ELR (cell line): ENCODE measurements at places on chromosomes 16 and 17.
A peak's percentile ranks its signal among the peaks of the same experiment; 100 is the strongest.

GRCh38 chr16:57574646-57575467, 32.4 kb downstream of the ADGRG5 start:
- DNase-seq = no peak

DNA sequence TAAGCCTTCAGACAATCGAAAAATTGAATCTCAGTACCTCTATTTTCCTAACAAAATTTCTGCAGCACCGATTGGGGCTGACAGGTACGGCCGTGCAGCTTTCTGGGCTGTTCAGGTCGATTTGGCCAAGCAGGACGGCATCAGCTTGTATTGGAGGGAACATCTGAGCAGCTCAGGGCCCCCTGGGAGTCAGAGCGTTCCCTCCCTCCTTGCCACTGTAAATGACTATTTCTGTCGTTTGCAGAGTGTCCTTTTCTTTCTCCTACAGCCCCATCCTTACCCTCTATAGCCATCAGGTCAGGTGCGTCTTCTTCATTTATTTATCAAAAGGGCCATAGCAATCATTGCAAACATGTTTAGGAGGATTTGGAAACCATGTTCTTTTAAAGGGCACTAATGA, 731.1 kb downstream of the WWOX start:
- DNase-seq = no peak

- peak; percentile 95 for DNase-seq
Observed at GRCh38 chr16:70428178-70428998, 10.5 kb downstream of the ST3GAL2 start.

- DNase-seq = no peak
Observed at GRCh38 chr17:45979137-45979536, 19.9 kb upstream of the STH start.

DNA sequence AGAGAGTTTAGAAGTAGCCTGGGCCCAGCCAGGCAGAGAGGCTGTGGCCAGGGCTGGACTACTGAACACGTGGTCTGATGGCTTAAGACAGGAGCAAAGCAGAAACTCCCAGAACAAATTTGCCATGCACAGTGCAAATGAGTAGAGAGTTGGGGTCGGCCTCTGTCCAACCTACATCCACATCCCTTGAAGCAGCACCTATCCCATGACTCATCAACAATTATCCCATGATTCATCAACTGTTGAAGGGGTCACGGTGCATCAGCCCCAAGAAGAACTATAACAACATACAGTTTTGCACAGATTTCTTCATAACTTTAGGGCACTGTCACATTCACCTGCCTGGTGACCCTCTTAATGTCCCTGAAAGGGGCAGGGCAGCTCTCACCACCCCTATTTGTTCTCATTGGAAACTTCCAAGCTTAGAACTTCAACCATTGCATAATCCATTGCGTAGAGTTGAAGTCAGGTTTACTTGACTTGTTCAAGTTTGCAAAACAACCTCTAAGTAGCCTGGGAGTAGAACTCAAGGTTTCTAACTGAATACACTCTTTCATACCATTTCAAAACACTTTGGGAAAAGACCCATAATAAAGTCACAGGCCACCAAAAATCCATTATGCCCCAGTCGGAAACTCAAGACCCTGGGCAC, 235.2 kb upstream of the CDH5 start:
- peak; percentile 75 for DNase-seq

DNA sequence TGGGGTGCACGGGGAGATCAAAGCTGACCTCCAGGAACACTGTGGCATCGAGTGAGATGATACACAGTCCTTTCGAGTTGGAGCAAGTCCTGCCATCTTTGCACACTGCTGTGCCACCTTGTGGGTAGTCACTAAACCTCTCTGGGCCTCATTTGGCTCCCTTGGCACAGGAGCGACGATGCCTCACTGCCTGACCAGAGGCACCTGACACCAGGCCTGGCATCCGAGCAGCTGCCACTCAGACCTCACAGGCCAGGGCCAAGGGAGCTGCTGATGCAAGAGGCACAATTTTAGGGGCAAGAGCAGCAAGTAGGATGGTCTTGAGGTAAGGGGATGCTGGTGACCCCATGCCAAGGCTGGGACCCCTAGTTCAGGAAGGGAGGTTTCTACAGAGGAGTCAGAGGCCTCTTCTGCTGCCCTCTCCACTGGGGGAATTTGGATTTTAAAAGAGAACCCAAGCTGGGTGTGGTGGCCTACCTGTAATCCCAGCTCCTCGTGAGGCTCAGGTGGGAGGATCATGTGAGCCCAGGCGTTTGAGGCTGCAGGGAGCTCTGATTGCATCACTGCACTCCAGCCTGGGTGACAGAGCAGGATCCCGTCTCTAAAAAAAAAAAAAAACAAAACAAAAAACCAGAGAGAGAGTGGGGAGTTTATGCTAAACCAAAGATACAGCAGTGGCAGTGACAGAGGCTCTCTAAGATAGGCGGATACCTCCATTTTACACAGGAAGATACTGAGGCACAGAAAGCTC, 6.7 kb upstream of the ADGRG1 start:
- no peak for DNase-seq

GRCh38 chr16:47375423-47375822, 85.4 kb downstream of the ITFG1 start:
- DNase-seq = peak; percentile 49

GRCh38 chr17:39026980-39027451, 59.8 kb upstream of the FBXO47 start:
- peak; percentile 19 for DNase-seq

DNA sequence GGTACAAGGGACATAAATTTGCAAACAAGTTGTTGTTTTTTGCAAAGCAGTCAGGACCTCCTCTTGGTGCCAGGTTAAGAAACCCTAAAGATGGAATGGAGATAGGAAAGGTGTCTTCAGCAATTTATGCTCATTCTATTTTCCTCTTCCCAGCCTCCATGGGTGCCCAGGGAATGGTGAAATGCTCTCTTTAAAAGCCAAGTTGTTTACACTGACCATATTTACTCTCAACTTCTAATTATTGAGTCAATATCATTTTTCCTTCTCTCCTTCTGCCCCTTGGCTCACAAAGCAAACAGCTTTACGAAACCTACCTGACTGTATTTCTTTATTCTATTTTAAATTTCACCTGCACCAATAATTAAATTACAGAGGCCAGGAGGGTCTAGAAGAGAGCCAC, 138.5 kb upstream of the IRX3 start:
- DNase-seq = no peak

GRCh38 chr16:55577887-55578286, 11.4 kb downstream of the CAPNS2 start:
- no peak for DNase-seq

DNA sequence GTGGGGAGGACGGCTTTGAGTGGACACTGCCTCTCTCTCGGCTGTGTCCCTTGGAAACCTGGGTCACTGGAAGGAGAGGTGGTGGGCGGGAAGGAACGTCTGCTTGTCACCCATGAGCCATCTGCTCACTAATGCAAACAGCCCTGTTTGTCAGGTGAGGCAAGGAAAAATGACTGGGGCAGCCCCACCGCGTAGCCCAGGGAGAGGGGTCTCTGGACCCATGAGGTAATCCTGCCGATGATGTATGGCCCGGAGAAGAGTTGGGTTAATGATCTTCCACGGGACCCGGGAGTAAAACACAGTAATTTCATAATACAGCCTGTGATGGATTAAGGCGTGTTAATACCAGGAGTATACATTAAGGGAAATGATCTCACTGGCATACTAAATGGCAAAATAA, 197.0 kb downstream of the CYLD start:
- no peak for DNase-seq

DNA sequence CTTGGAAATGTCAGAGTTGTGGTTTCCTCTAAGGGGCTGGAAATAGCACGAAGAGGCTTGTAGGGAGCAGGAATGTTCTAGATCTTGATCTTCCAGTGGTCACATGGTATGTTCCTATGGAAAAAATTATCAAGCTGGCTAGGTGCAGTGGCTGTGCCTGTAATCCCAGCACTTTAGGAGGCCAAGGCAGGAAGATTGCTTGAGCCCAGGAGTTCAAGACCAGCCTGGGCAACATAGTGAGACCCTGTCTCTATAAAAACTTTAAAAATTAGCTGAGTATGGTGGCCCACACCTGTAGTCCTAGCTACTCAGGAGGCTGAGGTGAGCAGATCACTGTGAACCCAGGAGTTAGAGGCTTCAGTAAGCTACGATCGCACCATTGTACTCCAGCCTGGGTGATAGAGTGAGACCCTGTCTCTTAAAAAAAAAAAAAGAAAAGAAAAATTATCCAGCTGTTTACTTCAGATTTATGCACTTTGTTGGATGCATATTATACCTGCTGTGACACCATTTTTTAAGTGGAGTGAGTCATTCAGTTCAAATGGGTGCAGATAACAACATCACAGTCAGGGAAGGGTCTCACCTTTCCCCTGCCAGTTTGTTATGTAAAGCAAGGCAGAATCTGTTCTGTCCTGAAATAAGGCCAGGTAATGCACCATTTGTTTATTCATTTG, 65.7 kb upstream of the LYRM9 start:
- no peak for DNase-seq
